ENCODE measurements at places on chromosomes 16 and 17. TPM values are rescaled to one million over a fixed set of nuclear protein-coding genes. Genes with fewer than 3 reads are reported as not detected.

GRCh38 chr17:29608986-29609385 is 13.7 kb downstream of the CORO6 start:
- no peaks in the 10 kb centered on the region for H3K36me3 ChIP-seq
- H3K27me3 ChIP-seq: peaks cover 5% of the 10 kb centered on the region
- no peak overlapping the region for H3K4me3 ChIP-seq

ABAT gene
- 0.54 TPM for total RNA-seq

- DNase-seq: no peak
- H3K36me3 ChIP-seq: no peaks in the 10 kb centered on the region
Observed at GRCh38 chr16:54719624-54720023, 211.0 kb upstream of the IRX5 start.

DNA sequence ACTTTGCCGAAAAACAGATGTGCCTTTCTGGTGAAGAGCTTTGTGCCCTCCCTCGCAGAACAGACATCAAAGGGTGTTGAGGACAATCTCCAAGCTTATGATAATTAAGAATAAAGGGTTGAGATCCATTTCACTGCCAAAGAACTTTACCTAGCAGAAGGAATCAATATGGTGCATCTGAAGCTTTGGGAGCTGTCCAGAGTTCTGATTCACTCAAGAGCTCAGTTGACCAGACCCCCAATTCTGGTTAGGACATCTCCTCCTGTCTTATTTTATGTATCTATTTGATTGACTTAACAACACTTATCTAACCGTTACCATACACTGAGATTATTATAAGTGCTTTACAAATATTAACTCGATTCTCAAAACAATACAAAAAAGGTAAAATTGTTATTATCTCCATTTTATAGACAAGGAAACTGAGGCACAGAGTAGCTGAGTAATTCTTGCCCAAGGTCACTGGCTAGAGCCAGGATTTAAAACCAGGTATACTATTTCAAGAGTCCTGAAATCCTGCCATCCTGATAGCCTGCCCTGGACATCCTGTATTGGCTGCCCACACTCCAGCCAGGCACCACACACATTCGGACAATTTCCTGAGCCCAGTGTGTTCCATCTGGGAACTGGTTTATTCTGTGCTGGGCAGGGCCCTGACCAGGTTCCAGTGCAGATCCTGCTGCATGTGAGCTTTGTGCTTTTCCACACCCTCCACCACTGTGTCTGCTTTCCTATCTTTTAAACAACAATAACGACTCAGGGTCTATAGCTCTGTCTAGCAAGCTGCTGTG is 29.8 kb downstream of the PITPNM3 start:
- no peaks in the 10 kb centered on the region for H3K36me3 ChIP-seq
- H3K4me1 ChIP-seq: peaks cover 10% of the 10 kb centered on the region
- no peak for DNase-seq
- peaks cover 19% of the 10 kb centered on the region for H3K27me3 ChIP-seq

CRHR1 gene
- not detected for total RNA-seq

NEUROD2 gene
- not detected for total RNA-seq

TMEM204 gene
- 16.0 TPM for total RNA-seq

GRCh38 chr17:28777178-28777577 is 33.4 kb downstream of the TRAF4 start:
- H3K36me3 ChIP-seq: peaks cover 11% of the 10 kb centered on the region
- DNase-seq: no peak
- no peak overlapping the region for H3K27ac ChIP-seq
- H3K27me3 ChIP-seq: no peaks in the 10 kb centered on the region

GRCh38 chr16:67470359-67470758 is 10.6 kb downstream of the ATP6V0D1 start:
- peaks cover 34% of the 10 kb centered on the region for H3K4me1 ChIP-seq
- H3K4me3 ChIP-seq: no peak overlapping the region
- H3K36me3 ChIP-seq: no peaks in the 10 kb centered on the region
- no peaks in the 10 kb centered on the region for H3K27me3 ChIP-seq

DNA sequence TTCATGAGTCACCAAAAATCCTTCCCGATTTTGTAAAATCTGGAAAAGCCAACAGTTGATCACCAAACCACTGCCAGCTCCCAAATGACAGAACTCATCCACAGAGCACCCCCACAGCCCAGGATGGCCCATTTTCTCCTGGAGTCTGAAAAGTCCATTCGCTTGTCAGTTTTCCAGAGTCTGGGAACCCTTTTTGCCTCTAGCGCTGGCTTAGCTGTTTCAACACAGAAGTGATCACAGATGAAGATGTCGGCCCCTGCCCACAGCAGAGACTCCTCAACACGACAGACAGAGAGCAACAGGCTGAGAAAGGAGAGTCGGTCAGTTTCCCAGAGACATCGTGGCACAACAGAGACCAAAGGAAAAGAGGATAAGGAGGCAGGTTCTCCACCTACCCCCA is 66.4 kb downstream of the NXN start:
- H3K4me3 ChIP-seq: peak overlapping the region; percentile 36
- H3K4me1 ChIP-seq: peaks cover 87% of the 10 kb centered on the region
- peaks cover 49% of the 10 kb centered on the region for H3K36me3 ChIP-seq
- no peak for DNase-seq

- no peak overlapping the region for H3K4me3 ChIP-seq
- H3K27me3 ChIP-seq: no peaks in the 10 kb centered on the region
- peaks cover 45% of the 10 kb centered on the region for H3K4me1 ChIP-seq
- peaks cover 36% of the 10 kb centered on the region for H3K36me3 ChIP-seq
- no peak overlapping the region for H3K27ac ChIP-seq
- no peak for DNase-seq
Observed at GRCh38 chr16:85781695-85782370, 17.5 kb downstream of the EMC8 start.

DNA sequence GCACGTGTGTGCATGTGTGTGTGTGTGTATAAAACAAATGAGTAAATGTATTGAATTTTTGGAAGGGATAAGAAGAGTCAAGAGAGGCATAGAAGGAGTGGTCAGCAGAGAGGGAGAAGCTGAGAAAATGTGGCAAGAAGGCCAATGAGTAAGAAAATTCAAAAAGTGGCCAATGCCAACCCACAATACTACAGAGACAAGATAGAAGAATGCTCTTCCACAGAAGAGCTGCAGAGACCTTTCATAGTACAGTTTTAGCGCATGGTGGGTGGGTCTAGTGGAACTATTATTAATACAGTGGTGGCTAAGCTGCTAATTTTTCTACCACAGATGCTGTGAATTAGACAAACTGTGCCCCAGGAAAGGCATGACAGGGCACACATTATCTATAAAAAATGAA is 233.5 kb downstream of the NTN1 start:
- no peak overlapping the region for H3K27ac ChIP-seq
- H3K4me3 ChIP-seq: no peak overlapping the region
- DNase-seq: no peak
- no peaks in the 10 kb centered on the region for H3K36me3 ChIP-seq
- no peaks in the 10 kb centered on the region for H3K27me3 ChIP-seq

DNA sequence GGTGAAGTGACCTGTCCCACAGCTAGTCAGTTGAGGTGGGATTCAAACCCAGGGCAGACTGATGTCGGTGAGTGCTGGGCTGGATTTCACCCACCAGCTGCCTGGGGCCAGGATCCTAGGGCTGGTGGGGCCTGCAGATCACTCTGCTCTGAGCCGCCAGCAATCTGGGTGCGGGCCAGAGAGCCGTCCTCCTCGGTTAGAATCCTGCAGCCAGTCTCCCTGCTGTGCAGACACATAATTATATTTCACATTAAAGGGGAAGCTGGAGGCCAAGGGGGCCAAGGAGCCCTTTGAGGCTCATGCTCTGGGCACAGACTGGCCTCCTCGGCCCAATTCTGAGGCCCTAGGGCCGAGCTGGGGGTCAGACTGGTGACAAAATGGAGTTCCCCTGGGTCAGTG is 996 bp upstream of the KCNJ12 start:
- peaks cover 29% of the 10 kb centered on the region for H3K27me3 ChIP-seq
- DNase-seq: no peak
- H3K4me3 ChIP-seq: no peak overlapping the region

- peak overlapping the region; percentile 44 for H3K27ac ChIP-seq
- peak overlapping the region; percentile 91 for H3K4me3 ChIP-seq
- no peaks in the 10 kb centered on the region for H3K36me3 ChIP-seq
- H3K4me1 ChIP-seq: peaks cover 63% of the 10 kb centered on the region
- DNase-seq: no peak
- peaks cover under 1% of the 10 kb centered on the region for H3K27me3 ChIP-seq
Observed at GRCh38 chr17:30379303-30379902, 676 bp downstream of the CPD start.

GRCh38 chr17:46977348-46977747 is 1.7 kb downstream of the RPRML start:
- peaks cover 48% of the 10 kb centered on the region for H3K27me3 ChIP-seq
- peaks cover 11% of the 10 kb centered on the region for H3K4me1 ChIP-seq
- no peak overlapping the region for H3K27ac ChIP-seq
- H3K36me3 ChIP-seq: no peaks in the 10 kb centered on the region
- DNase-seq: peak; percentile 32

EFCAB5 gene
- total RNA-seq: 0.13 TPM

TRIM47 gene
- total RNA-seq: 0.71 TPM

DNA sequence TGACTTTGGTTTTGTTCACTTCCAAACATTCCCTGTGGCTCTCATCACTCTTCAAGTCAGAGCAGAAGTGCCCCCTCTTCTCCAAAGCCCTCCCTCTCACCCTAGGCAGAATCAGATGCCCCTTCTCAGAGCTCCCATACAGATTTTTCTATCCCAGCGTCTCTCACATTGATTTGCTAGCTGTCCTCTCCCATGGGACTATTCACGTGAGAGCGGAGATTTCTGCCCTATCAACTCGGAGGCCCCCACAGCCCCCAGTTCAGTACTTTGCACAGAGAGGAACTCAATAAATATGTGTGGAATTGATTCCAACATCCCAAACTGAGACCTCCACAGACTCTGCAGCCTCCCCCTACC is 182.6 kb downstream of the C16orf78 start:
- no peaks in the 10 kb centered on the region for H3K36me3 ChIP-seq
- H3K27ac ChIP-seq: no peak overlapping the region
- H3K4me1 ChIP-seq: no peaks in the 10 kb centered on the region
- H3K27me3 ChIP-seq: no peaks in the 10 kb centered on the region
- H3K4me3 ChIP-seq: no peak overlapping the region

- no peaks in the 10 kb centered on the region for H3K4me1 ChIP-seq
- no peaks in the 10 kb centered on the region for H3K36me3 ChIP-seq
- peaks cover 9% of the 10 kb centered on the region for H3K27me3 ChIP-seq
- no peak for DNase-seq
- no peak overlapping the region for H3K4me3 ChIP-seq
Observed at GRCh38 chr16:83968306-83968851, 335 bp downstream of the NECAB2 start.

DNA sequence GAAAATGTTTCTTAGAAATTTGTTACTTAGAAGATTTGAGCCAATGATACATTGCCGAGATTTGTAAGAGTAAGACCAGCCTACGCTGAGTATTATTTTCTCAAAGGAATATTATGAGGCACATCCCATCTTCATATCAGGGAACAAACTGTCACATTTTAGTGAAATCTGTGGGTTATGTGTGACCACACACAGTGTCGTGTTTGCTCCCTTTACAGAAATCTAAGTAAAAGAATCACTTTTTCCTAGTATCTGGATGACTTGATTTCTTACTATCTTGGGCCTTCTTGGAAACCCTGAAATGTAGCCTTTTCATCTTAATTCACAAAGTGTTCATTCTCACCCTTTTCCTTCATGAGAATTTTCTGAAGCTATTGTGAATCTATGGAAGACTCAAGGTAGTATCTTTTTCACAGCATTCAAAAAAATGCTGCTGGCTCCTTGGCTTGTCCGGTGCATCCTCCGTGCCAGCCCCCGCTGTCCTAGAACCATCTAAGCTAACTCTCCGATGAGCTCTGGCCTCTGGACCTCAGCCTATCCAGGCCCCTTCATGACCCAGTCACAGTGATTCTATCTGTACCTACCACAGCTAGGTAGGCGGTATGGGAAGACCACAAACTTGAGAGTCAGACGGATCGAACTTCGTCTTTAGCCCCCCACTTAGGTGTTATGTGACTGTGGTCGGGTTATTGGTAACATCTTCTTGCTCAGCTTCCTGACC is 524.3 kb downstream of the MAF start:
- no peak overlapping the region for H3K4me3 ChIP-seq
- H3K27me3 ChIP-seq: no peaks in the 10 kb centered on the region
- no peak overlapping the region for H3K27ac ChIP-seq
- H3K4me1 ChIP-seq: no peaks in the 10 kb centered on the region
- DNase-seq: no peak

CD19 gene
- total RNA-seq: not detected

NOG gene
- total RNA-seq: 19.9 TPM

- H3K27ac ChIP-seq: no peak within 1 kb of the TSS
- peaks cover 5% of the 10 kb centered on the region for H3K4me1 ChIP-seq
- peaks cover 34% of the 10 kb centered on the region for H3K27me3 ChIP-seq
Observed at GRCh38 chr16:29663016-29663806, at the start of gene SPN. TSS of gene SPN (plus strand) at chr16:29663247. CDS start at chr16:29663729, 482 bp downstream.

DNA sequence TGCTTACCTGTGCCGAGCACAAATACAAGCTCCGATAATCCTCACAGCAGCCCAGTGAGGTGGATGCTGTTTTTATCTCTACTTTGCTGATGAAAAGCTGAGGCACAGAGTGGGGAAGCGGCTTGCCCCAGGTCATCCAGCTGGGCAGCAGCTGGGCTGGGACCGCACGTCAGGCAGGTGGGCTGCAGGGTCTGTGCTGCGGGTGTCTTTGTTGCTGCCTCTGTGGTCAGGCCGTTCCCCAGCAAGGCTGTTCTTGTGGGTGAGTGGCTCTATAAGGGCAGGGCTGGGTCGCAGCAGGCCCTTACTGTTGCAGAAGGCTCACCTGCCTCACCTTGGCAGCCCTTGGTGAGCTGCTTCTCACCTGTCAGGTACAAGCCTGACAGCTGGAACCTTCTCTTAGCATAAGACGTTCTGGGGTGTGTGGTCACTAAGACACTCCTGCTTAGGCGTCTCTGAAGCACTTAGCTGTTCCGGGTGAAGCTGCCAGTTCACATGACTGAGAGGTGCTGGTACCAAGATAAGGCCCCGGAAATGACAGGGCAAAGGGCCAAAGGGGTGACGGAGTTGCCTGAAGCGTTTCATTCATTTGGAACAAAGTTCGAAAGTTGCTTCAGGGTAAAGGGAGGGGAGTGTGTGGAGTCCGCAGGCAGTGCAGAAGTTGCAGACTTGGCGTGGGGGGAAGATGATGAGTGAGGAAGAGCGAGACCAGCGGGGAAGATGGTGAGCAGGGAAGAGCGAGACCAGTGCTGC is 17.4 kb downstream of the IRF8 start:
- H3K4me1 ChIP-seq: no peaks in the 10 kb centered on the region
- no peak for DNase-seq
- H3K36me3 ChIP-seq: no peaks in the 10 kb centered on the region
- H3K27me3 ChIP-seq: peaks cover 51% of the 10 kb centered on the region

- H3K36me3 ChIP-seq: no peaks in the 10 kb centered on the region
- peaks cover 36% of the 10 kb centered on the region for H3K4me1 ChIP-seq
- no peak overlapping the region for H3K27ac ChIP-seq
- no peak overlapping the region for H3K4me3 ChIP-seq
- no peak for DNase-seq
- peaks cover 59% of the 10 kb centered on the region for H3K27me3 ChIP-seq
Observed at GRCh38 chr16:54511222-54511731, 224.7 kb upstream of the IRX3 start.

Measured in HFFc6 (cell line).